ENCODE measurements at places on chromosomes 13 and 19.

DNA sequence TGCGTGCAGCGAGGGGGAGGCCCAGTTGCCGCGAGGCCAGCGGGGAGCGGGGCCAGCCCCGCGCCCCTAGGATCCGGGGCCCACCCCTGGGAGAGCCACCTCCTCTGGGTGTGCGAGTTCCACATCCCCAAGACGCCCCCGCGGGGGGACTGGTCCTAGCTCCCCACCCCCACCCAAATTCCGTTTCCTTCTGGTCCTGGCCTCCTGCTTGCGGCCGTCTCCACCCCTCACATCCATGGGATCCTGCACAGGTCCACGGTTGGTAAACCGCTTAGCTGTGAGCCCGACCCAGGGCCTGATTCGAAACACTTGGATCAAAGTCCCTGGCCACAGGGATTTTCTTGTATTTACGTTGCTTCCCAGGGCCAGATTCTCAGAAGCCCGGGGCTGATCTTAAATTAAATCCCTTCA is 324 bp upstream of the FBXO17 start:
- DNase-seq, result no peak
- peaks cover 4% of the 10 kb centered on the region for H3K36me3 ChIP-seq
- no peak overlapping the region for H3K27ac ChIP-seq
- peaks cover 27% of the 10 kb centered on the region for H3K27me3 ChIP-seq
- H3K4me1 ChIP-seq, result peaks cover 8% of the 10 kb centered on the region

DNA sequence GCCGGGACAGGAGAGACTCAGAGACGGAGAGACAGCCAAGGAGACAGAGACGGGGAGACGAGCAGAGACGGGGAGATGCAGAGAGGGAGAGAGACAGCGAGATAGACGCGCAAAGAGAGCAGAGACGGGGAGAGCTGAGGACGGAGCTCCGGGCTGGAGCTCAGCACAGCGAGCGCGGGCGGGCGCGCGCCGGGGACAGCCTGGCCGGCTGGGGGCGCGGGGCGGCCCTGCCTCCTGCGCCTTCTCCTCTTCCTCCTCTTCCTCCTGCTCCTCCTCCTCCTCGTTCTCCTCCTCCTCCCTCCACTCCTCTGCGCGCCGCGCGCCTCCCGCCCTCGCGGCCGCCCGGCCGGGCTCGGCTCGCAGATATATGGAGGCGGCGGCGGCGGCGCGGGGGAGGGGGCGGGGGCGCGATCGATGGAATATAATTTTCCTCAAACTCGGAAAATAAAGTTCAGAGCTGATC is at the start of gene ERFL:
Gene ERFL, minus strand, starts transcription at position 229 of the 463 bp plus-strand sequence. CDS start 15,530 bp downstream, outside the sequence.
- peak within 1 kb of the TSS; percentile 90 for H3K4me3 ChIP-seq
- H3K4me1 ChIP-seq, result peaks cover 30% of the 10 kb centered on the region
- DNase-seq, result no peak
- peak within 1 kb of the TSS; percentile 60 for H3K27ac ChIP-seq
- H3K36me3 ChIP-seq, result peaks cover 2% of the 10 kb centered on the region
- peaks cover 9% of the 10 kb centered on the region for H3K27me3 ChIP-seq

- H3K36me3 ChIP-seq, result no peaks in the 10 kb centered on the region
- H3K4me1 ChIP-seq, result no peaks in the 10 kb centered on the region
- H3K4me3 ChIP-seq, result no peak overlapping the region
- no peak for DNase-seq
- no peak overlapping the region for H3K27ac ChIP-seq
- no peaks in the 10 kb centered on the region for H3K27me3 ChIP-seq
These were observed 731.0 kb downstream of the SLITRK1 start for GRCh38 chr13:83151308-83151660.

- no peaks in the 10 kb centered on the region for H3K36me3 ChIP-seq
- H3K4me1 ChIP-seq, result no peaks in the 10 kb centered on the region
- no peak for DNase-seq
These were observed 187.8 kb downstream of the LHFPL6 start for GRCh38 chr13:39415008-39415802.

DNA sequence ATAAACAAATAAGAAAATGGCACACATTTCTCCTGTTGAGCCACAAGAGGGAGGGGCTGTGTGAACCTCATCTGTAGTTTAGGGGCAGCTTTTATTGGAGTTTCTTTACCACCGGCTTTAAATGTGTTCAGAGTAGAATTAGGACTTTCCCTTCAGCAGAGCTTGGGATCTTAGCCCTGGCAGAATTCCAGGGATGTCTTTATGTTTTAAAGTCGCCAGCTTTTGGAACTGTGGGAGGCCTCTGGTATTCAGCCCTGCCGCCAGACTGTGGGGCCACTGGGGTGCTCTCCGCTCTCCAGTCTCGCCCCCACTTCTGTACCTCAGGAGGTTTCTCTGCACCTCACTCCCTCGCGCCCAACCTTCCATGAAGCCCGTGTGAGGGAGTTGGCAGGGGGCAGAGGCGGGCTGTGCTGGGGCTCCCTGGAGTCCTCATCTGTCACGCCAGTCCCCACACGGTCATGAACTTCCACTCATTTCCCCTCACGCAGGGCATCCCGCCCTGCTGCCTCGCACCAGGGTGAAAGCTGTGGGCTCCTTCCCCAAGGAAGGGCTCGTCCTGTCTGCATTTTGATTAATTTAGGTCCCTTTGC is 31.5 kb downstream of the CCDC8 start:
- peak overlapping the region; percentile 60 for H3K27ac ChIP-seq
- H3K36me3 ChIP-seq, result peaks cover 51% of the 10 kb centered on the region
- no peak overlapping the region for H3K4me3 ChIP-seq

DNA sequence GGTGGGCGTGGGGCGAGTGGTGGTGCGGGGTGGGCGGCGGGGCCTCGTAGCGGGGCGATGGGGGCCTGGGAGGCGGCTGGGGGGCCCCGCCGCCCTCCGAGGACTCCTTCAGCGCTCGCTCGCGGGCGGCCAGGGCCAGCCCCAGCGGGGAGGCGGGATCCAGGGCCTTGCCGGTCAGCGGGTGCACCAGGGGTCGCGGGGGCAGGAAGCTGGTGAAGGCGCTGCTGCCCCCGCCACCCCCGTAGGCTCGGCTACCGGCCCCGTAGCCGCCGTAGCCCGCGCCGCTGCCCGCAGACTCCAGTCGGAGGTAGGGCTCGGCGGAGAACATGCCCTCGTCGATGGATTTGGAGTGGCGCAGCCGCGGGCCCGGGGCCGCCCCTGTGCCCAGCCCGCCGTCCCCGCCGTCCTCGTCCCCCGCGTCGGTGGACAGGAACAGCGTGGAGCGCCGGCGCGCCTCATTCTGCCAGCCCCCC is 18.6 kb downstream of the C19orf81 start:
- no peaks in the 10 kb centered on the region for H3K4me1 ChIP-seq
- no peak overlapping the region for H3K4me3 ChIP-seq
- no peak for DNase-seq

DNA sequence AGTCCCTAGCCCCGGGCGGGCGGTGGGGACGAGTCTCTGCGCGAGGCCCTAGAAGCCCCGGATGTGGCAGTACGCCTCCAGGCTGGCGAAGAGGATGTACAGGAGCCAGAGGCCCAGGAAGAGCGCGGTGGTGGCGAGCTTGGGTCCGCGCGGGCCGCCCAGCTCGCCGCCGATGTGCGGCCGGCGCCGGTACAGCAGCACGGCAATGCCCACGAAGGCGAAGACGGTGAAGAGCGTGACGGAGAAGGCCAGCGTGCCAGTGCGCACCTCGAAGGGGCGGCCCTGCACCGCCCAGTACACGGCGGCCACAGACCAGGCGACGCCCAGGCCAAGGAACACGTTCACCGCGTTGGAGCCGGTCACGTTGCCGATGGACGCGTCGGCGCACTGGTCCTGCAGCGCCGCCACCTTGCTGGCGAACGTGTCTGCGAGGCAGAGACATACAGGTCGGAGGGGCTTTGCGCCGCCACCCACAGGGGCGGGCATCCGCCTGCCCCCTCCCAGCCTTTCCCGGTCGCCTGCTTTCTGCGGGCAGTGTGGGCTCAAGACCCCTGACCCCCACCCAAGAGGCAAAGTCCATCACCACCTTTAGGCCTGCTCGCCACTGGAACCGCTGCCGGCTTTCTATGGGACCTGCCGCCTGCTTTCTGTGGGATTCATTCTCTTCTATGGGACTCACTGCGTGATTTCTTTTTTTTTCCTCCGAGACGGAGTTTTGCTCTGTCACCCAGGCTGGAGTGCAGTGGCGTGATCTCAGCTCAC is 10.9 kb upstream of the MEIS3 start:
- peaks cover 1% of the 10 kb centered on the region for H3K36me3 ChIP-seq
- DNase-seq, result no peak

DNA sequence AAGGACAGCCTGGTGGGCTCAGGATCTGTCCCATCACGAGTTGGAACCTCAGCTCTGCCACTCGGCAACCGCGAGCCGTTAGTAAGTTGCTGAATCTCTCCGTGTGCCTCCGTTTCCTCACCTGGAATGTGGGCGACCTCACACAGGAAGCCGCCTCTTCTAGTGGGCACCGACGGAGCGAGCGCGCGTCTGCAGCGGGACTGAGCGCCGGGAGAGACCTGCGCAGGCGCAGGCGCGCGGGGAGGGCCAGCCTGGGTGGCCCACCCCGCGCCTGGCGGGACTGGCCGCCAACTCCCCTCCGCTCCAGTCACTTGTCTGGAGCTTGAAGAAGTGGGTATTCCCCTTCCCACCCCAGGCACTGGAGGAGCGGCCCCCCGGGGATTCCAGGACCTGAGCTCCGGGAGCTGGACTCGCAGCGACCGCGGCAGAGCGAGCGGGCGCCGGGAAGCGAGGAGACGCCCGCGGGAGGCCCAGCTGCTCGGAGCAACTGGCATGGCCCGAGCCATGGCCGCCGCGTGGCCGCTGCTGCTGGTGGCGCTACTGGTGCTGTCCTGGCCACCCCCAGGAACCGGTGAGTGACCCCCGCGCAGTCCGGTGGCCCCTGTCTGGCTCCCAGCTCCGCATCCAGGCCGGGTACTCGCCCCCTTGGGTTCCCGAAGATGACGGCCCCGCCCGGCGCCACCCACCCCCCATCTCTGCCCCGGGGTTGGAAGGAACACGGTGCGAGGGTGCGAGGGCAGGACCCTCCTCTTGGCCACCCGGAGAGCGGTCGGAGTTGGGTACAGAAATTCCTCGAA is at the start of gene PVR:
Gene PVR, plus strand, starts transcription at position 306 of the 797 bp plus-strand sequence. Its CDS starts 187 bp downstream, at position 493.
- H3K4me3 ChIP-seq, result peak within 1 kb of the TSS; percentile 58
- H3K4me1 ChIP-seq, result no peaks in the 10 kb centered on the region
- DNase-seq, result no peak
- H3K27me3 ChIP-seq, result peaks cover 9% of the 10 kb centered on the region
- no peak within 1 kb of the TSS for H3K27ac ChIP-seq

- no peak for DNase-seq
- no peaks in the 10 kb centered on the region for H3K4me1 ChIP-seq
- no peak overlapping the region for H3K27ac ChIP-seq
- peaks cover 13% of the 10 kb centered on the region for H3K27me3 ChIP-seq
- no peaks in the 10 kb centered on the region for H3K36me3 ChIP-seq
These were observed 187.9 kb downstream of the TEX29 start for GRCh38 chr13:111508164-111508870.

- no peak for DNase-seq
- no peaks in the 10 kb centered on the region for H3K36me3 ChIP-seq
- H3K27me3 ChIP-seq, result peaks cover 26% of the 10 kb centered on the region
- peaks cover 15% of the 10 kb centered on the region for H3K4me1 ChIP-seq
- H3K4me3 ChIP-seq, result no peak overlapping the region
- H3K27ac ChIP-seq, result no peak overlapping the region
These were observed 10.1 kb downstream of the PRR36 start for GRCh38 chr19:7863971-7864689.

GRCh38 chr13:22735011-22735995 is 445.5 kb upstream of the SGCG start:
- H3K36me3 ChIP-seq, result no peaks in the 10 kb centered on the region
- no peak for DNase-seq
- H3K27ac ChIP-seq, result no peak overlapping the region
- H3K4me1 ChIP-seq, result no peaks in the 10 kb centered on the region

GRCh38 chr13:71290963-71291841 is 575.8 kb downstream of the DACH1 start:
- H3K27ac ChIP-seq, result peak overlapping the region; percentile 94
- no peaks in the 10 kb centered on the region for H3K27me3 ChIP-seq
- H3K4me3 ChIP-seq, result peak overlapping the region; percentile 84

DNA sequence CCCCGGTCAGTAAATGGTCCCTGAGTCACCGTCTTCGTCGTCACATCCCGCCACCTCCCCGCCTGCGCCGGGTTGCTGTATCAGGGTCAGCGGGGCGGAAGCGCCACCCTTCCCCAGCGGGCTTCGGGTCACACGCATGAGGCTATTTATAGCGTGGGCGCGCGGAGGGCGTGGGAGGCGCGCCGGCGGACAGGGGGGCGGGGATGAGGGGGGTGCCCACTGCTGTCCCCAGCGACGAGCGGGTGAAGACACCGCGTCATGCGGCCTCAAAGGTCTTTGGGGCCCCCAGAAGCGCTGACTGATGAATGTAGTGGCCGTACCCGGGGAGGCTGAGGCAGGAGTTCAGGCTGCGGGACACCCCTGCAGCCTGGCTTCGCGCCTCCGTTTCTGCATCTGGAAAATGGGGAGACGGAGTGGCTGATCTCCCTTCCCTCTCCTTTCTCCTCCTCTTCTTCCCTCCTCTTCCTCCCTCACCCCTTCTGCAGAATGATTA is 7.9 kb downstream of the UNC13A start:
- peaks cover 19% of the 10 kb centered on the region for H3K4me1 ChIP-seq
- H3K27ac ChIP-seq, result no peak overlapping the region
- peak overlapping the region; percentile 78 for H3K4me3 ChIP-seq
- peaks cover 1% of the 10 kb centered on the region for H3K36me3 ChIP-seq

GRCh38 chr13:105343134-105343806 is 1192.2 kb downstream of the EFNB2 start:
- H3K4me3 ChIP-seq, result no peak overlapping the region
- DNase-seq, result no peak
- no peak overlapping the region for H3K27ac ChIP-seq
- H3K4me1 ChIP-seq, result no peaks in the 10 kb centered on the region
- no peaks in the 10 kb centered on the region for H3K27me3 ChIP-seq

DNA sequence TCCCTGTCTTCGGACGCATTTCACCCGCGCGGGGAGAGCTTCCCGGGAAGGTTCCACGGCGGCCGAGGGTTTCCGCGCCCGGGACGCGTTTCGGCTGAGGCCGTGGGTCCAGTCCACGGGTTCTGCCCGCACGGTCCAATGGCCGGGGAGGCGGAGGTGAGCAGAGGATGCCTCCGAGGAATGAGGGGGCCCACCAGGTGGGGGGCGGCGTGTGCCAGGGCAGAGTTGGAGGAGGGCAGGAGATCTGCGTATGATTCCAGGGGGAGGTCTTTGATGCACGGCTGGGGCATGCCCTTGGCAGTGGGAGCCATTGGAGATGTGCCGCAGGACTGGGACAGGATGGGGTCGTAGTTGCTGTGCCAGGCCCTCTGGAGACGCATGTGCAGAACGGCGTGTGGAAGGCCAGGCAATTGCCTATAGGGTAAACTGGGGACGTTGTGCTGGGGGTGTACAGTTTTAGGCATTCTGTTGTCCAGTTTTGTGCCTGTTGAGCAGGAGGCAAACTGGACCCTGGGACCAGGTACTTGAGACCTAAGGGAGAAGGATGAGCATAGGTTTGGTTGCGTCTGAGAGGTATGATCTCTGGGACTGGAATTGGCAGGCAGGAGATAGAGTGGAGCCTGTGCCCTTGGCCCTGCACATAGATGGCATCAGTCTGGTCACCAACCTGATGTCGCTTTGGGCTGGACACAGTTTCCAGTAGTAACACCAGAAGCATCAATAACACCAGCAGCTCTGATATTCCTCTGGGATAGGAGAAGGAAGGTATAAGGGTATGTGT is 751 bp downstream of the ZNF584 start:
- H3K4me3 ChIP-seq, result peak overlapping the region; percentile 88
- H3K36me3 ChIP-seq, result peaks cover 2% of the 10 kb centered on the region
- H3K27me3 ChIP-seq, result no peaks in the 10 kb centered on the region

- peaks cover 8% of the 10 kb centered on the region for H3K27me3 ChIP-seq
- DNase-seq, result no peak
- H3K4me3 ChIP-seq, result no peak overlapping the region
- no peak overlapping the region for H3K27ac ChIP-seq
- H3K4me1 ChIP-seq, result no peaks in the 10 kb centered on the region
- no peaks in the 10 kb centered on the region for H3K36me3 ChIP-seq
These were observed 304.4 kb downstream of the SUCLA2 start for GRCh38 chr13:47696674-47697073.

GRCh38 chr19:46928951-46929350 is 68.2 kb downstream of the ARHGAP35 start:
- H3K27ac ChIP-seq, result no peak overlapping the region
- no peak overlapping the region for H3K4me3 ChIP-seq
- no peaks in the 10 kb centered on the region for H3K27me3 ChIP-seq
- DNase-seq, result no peak
- peaks cover 33% of the 10 kb centered on the region for H3K4me1 ChIP-seq

Measured in memory B cell (primary cell).